ENCODE measurements at places on chromosomes 5 and 9.

DNA sequence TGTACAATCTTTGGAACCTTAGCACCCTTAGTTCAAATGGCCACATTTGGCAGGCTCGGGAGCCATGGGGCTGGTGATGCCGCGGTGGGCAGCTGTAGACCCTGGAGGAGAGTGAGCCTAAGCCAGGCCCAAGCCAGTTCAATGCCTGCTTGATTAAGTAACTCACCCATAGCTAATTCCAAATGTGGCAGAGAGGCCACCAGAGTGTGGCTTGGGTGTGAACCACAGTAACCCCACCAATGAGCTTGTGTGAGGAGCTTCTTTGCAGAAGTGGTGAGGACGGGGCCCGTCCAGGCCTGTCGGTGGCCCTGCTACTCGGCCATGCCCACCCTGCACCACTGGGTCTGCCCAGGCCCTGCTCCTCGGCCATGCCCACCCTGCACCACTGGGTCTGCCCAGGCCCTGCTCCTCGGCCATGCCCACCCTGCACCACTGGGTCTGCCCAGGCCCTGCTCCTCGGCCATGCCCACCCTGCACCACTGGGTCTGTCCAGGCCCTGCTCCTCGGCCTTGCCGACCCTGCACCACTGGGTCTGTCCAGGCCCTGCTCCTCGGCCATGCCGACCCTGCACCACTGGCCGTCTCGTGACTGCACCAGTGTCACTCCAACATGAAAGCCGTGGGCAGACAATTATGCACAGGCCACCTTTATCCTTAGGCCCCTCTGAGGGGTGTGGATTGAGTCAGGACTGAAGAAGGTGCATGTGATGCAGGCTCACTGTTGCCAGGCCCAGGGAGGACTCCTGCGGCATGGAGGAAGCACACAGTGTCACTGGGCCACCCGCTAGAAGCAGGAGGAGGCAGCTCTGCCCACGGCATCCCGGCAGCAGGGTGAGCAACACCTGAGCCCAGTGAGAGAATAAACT is 75.4 kb downstream of the MRPL36 start:
- H3K36me3 ChIP-seq, result no peaks in the 10 kb centered on the region
- peaks cover 10% of the 10 kb centered on the region for H3K27me3 ChIP-seq
- H3K4me3 ChIP-seq, result no peak overlapping the region
- no peaks in the 10 kb centered on the region for H3K4me1 ChIP-seq

DNA sequence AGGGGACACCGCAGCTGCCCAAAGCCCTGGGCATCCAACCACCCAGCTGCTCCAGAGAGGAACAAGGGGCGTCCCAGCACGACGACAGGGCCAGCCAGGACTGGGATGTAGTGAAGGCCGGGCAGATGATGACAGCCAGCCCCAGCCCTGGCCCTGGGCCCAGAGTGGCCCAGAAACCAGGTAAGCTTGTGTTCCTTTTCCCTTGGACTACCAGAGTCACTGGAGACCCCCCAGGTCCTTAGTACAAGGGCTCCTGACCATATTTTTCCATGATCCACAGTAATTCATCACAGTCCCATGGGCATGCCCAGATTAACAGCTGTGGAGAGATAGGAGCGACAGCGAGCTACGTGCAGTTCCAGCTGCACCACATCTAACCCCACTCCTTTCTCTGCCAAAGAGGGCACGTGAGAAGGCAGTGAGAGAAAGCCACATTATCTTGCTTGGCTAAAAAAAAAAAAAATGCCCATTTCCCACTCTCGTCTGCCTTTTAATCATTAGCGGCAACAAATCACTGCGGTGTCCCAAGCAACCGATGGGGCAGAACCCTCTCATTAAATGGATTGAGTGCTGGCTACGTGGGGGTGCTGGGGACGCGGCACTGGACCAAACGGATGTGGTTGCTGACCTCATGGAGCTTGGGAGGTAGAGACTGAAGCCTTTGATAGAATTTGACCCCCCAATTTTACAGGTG is 21.7 kb upstream of the SYNPO start:
- H3K27me3 ChIP-seq, result peaks cover 5% of the 10 kb centered on the region
- no peaks in the 10 kb centered on the region for H3K36me3 ChIP-seq
- no peak overlapping the region for H3K27ac ChIP-seq
- H3K4me1 ChIP-seq, result peaks cover 24% of the 10 kb centered on the region

GRCh38 chr9:96020300-96020791 is 144.9 kb downstream of the ERCC6L2 start:
- peak overlapping the region; percentile 88 for H3K4me3 ChIP-seq
- no peak for DNase-seq
- peaks cover 14% of the 10 kb centered on the region for H3K4me1 ChIP-seq
- peaks cover 11% of the 10 kb centered on the region for H3K27me3 ChIP-seq
- no peak overlapping the region for H3K27ac ChIP-seq

GRCh38 chr5:73186976-73187375 is 14.0 kb downstream of the TMEM174 start:
- H3K27me3 ChIP-seq, result peaks cover 3% of the 10 kb centered on the region
- no peaks in the 10 kb centered on the region for H3K4me1 ChIP-seq
- no peaks in the 10 kb centered on the region for H3K36me3 ChIP-seq
- no peak for DNase-seq
- H3K27ac ChIP-seq, result no peak overlapping the region

DNA sequence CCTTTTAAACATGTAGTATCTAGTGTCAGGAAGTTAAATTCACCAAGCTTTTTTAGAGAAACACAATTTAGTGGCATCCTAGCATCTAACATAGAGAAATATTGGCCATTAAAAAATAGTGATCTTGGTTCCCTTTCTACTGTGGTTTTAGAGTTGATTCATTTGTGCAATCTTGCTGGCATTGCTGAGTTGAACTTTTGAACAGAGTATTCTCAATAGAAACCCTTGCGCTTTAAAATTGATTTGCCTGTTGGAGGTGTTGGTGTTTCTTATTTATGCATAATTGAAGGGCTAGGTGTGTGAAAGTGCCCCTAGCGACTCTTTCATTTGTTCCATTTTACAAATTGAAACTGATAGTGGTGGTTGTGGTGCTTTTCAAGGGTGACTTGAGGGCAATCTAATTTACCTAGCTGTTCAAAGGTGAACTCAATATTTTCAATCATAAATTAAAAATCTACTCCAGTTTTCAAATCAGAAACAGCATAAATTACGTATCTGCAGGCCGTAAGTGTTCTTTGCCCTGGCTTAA is 73.0 kb upstream of the MPDZ start:
- DNase-seq, result no peak
- H3K4me3 ChIP-seq, result no peak overlapping the region
- no peaks in the 10 kb centered on the region for H3K36me3 ChIP-seq
- H3K4me1 ChIP-seq, result peaks cover 8% of the 10 kb centered on the region
- no peak overlapping the region for H3K27ac ChIP-seq
- H3K27me3 ChIP-seq, result no peaks in the 10 kb centered on the region

GRCh38 chr9:31536471-31536870 is 848.0 kb upstream of the ACO1 start:
- no peaks in the 10 kb centered on the region for H3K36me3 ChIP-seq
- H3K4me1 ChIP-seq, result peaks cover 3% of the 10 kb centered on the region
- H3K4me3 ChIP-seq, result no peak overlapping the region
- no peak for DNase-seq
- H3K27ac ChIP-seq, result no peak overlapping the region

DNA sequence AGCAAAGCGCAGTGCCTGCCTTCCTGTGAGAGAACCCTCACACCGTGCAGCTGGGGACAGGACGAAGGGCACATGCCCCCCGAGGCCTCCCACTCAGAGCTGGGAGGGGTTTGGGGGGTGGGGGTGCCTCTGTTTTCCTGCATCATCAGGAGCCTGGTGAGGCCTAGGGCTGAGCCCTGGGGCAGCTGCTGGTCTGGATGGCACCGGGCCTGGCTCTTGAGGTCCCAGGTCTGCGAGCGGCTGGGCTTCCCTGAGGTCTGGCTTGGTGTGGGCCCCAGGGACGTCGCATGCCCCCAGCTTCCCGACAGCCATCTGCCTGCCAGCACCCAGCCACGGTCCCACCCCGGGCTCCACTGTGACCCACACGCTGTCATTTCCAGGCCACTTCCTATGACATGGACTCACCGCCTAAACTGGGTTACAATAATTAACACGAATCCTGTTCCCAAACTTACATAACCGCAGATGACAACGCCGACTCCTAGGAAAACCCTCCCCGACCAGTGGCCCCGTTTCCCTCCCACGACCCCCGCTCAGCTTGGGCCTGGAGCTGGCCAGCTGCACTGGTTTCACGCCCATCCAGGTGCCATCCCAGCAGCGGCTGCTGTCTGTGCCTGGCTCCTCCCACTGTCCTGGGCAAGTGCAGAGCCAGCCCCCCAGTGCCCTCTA is 8.7 kb downstream of the NACC2 start:
- DNase-seq, result no peak
- H3K4me1 ChIP-seq, result no peaks in the 10 kb centered on the region
- H3K36me3 ChIP-seq, result no peaks in the 10 kb centered on the region
- H3K27ac ChIP-seq, result no peak overlapping the region

- peaks cover 7% of the 10 kb centered on the region for H3K4me1 ChIP-seq
- no peaks in the 10 kb centered on the region for H3K36me3 ChIP-seq
- no peak for DNase-seq
- no peak overlapping the region for H3K27ac ChIP-seq
These were observed 86.0 kb upstream of the TBC1D2 start for GRCh38 chr9:98341157-98342097.

- no peak overlapping the region for H3K4me3 ChIP-seq
- DNase-seq, result no peak
- peaks cover 8% of the 10 kb centered on the region for H3K27me3 ChIP-seq
These were observed 7.4 kb downstream of the NFIL3 start for GRCh38 chr9:91416096-91416712.

GRCh38 chr9:111728143-111728542 is 66.6 kb downstream of the SHOC1 start:
- DNase-seq, result no peak
- no peaks in the 10 kb centered on the region for H3K4me1 ChIP-seq
- peaks cover 8% of the 10 kb centered on the region for H3K36me3 ChIP-seq
- H3K4me3 ChIP-seq, result no peak overlapping the region
- no peaks in the 10 kb centered on the region for H3K27me3 ChIP-seq

DNA sequence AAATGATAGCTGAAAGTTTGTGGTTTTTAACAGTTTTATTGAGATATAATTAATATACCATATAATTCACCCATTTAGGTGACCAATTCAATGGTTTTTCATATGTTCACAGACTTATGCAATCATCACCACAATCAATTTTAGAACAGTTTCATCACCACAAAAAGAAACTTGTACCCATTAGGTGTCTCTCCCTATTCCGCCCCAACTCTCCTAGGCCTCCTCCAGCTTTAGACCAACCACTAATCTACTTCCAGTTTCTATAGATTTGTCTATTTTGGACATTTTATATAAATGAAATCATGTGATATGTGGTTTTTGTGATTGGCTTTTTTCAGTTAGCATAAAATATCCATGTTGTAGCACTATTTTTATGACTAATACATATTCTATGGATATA is 38.6 kb downstream of the YTHDC2 start:
- H3K27me3 ChIP-seq, result no peaks in the 10 kb centered on the region
- no peak overlapping the region for H3K4me3 ChIP-seq
- no peak for DNase-seq

- no peaks in the 10 kb centered on the region for H3K4me1 ChIP-seq
- no peak for DNase-seq
- H3K36me3 ChIP-seq, result no peaks in the 10 kb centered on the region
- H3K4me3 ChIP-seq, result no peak overlapping the region
- no peak overlapping the region for H3K27ac ChIP-seq
These were observed 373.6 kb downstream of the NTRK2 start for GRCh38 chr9:85042981-85043647.

GRCh38 chr5:33808699-33809098 is 83.1 kb downstream of the ADAMTS12 start:
- H3K4me3 ChIP-seq, result no peak overlapping the region
- H3K27me3 ChIP-seq, result no peaks in the 10 kb centered on the region
- H3K27ac ChIP-seq, result peak overlapping the region; percentile 43
- DNase-seq, result no peak
- peaks cover 24% of the 10 kb centered on the region for H3K4me1 ChIP-seq

DNA sequence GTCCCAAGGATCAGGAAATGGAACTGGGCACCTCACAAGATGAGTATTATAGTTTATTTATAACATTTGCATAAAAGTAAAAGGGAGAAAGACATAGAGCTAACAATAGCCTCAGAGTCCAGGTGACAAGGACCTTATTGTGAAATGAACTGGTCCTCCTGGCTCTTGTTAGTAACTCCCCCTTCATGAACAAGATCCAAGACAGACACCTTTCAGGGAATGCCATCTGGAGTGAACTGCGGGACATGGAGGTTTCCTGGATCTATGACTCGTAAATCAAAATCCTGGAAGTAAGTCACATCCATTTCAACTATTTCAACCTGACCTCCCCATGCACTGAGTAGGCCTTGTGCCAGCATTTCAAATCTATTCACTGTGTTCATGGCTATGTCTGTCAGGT is 129.5 kb upstream of the GAS1 start:
- H3K27me3 ChIP-seq, result no peaks in the 10 kb centered on the region
- no peak overlapping the region for H3K4me3 ChIP-seq
- H3K4me1 ChIP-seq, result peaks cover 4% of the 10 kb centered on the region
- no peaks in the 10 kb centered on the region for H3K36me3 ChIP-seq
- no peak for DNase-seq

GRCh38 chr5:136811086-136811485 is 445.7 kb upstream of the TRPC7 start:
- no peaks in the 10 kb centered on the region for H3K27me3 ChIP-seq
- H3K4me3 ChIP-seq, result no peak overlapping the region
- H3K27ac ChIP-seq, result no peak overlapping the region
- DNase-seq, result no peak
- H3K4me1 ChIP-seq, result no peaks in the 10 kb centered on the region
- H3K36me3 ChIP-seq, result peaks cover 3% of the 10 kb centered on the region

DNA sequence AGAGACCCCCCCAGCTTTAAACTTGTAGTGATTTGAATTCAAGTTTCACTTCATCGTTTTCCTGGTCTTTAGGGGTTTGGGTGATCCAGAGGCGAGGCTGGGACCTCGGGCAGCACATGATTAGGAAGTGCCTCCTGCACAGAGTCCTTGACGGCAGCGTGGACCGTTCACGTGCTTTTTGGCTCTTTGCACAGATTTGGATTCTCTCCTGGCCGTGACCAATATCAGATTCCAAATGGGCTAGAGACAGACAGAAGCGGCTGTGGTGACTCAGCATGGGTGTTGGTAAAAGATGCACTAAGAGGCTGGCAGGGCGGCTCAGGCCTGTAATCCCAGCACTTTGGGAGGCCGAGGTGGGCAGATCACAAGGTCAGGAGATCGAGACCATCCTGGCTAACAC is 117.2 kb upstream of the CACNA1B start:
- H3K4me3 ChIP-seq, result peak overlapping the region; percentile 42
- H3K36me3 ChIP-seq, result peaks cover 54% of the 10 kb centered on the region
- H3K4me1 ChIP-seq, result peaks cover 4% of the 10 kb centered on the region
- no peak for DNase-seq
- H3K27me3 ChIP-seq, result peaks cover 4% of the 10 kb centered on the region

GRCh38 chr9:114309096-114309495 is 13.8 kb upstream of the ORM1 start:
- DNase-seq, result no peak
- H3K4me3 ChIP-seq, result no peak overlapping the region

DNA sequence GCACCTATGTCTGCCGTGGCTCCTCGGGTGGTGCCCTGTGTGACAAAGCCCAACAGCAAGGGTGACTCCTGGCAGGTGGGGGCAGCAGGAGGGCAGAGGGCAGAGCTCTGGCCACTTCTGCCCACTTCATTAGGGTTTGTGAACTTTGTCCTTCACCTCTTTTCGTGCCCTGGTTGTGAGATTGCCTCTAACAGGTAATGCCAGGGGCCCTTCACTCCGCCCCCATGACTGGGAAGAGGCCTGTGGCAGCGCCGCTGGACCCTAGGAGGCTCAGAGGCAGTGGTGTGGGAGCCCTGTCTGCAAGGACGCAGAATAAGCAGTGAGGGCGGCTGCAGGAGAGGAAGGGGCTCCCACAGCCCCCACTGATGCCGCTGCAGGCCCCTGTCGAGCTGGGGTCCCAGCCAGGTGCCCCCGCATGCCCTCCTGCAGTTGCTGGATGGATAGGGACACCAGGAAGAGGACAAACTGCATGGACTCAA is 108.7 kb upstream of the LMX1B start:
- H3K4me1 ChIP-seq, result no peaks in the 10 kb centered on the region
- peaks cover 12% of the 10 kb centered on the region for H3K27me3 ChIP-seq
- no peak overlapping the region for H3K4me3 ChIP-seq
- no peak for DNase-seq
- no peaks in the 10 kb centered on the region for H3K36me3 ChIP-seq
- no peak overlapping the region for H3K27ac ChIP-seq

All from endothelial cell (in vitro differentiated cells).